ENCODE measurements at places on chromosomes 1 and 21.
A peak's percentile ranks its signal among the peaks of the same experiment; 100 is the strongest.

- DNase-seq: no peak
These were observed 80.7 kb downstream of the TGFB2 start for GRCh38 chr1:218425647-218426342.

DNA sequence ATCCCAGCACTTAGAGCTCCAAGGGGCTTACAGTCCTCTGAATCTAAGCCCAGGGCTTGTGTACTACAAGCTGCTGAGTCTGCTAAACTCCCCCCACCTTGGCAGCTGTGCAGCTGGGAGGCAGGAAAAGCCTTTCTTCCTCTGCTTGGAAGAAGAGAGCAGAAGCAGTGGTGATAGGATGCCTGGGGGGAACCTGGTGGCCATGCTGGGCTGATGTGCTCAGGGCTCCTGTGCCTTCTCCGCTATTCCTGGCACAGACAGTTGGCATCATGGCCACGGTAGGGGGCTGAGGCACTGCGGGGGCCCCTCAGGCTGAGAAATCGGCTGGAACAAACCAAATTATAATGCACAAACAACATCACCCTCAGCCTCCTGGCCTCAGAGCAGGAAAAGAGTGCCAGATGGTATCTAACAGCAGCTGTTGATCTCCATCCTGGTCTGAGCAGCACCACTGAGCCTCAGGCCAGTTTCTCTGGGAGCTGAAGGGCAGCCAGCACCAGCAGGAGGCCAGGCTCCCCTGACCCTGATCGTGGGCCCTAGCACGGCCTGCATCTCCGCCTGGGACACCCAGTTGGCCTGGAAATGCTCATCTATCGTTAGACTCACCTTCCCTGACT, 35.8 kb downstream of the ECE1 start:
- peak; percentile 81 for DNase-seq

DNA sequence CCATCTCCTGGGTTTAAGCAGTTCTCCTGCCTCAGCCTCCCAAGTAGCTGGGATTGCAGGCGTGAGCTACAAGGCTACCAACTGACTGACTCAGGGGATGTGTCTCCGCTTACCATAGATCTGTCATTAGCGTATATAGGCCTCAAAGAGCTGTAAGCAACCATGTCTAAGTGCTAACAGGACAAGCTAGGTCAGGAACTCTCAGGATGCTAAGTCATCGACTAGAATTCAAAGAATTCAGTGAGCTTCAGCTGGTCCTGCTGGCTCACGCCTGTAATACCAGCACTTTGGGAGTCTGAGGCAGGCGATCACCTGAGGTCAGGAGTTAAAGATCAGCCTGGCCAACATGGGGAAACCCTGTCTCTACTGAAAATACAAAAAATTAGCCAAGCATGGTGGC, 29.5 kb downstream of the CAPN2 start:
- DNase-seq: no peak

DNA sequence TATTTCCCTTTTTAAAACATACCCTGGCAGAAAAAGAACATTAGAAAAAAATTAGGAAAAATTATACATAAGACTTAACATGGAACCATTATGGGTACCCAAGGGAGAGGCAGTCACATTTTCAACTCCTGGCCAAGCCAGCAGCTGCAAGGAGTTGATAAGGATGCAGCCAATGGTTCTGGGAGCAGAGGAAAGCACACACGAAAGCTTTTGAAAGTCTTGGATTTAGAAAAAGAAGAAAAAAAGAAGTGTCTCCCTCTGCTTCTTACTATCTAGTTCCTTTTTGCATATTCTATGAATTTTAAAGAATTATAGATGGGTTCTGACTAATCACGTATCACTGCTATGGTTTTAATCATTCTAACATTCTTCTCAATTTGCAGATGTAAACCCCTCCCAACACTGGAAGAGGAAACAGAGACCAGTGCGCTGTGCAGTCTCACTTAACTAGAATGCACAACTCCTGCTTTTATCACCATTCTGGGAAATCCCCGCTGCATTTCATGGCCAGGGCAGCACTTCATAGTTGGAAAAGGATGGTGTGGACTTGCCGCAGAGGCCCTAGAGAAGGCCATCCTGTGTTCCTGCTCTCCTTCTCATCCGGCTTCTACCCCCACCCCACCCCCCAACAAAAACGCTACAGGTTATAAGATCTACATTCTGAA, 2.7 kb upstream of the CD58 start:
- DNase-seq: no peak

DNA sequence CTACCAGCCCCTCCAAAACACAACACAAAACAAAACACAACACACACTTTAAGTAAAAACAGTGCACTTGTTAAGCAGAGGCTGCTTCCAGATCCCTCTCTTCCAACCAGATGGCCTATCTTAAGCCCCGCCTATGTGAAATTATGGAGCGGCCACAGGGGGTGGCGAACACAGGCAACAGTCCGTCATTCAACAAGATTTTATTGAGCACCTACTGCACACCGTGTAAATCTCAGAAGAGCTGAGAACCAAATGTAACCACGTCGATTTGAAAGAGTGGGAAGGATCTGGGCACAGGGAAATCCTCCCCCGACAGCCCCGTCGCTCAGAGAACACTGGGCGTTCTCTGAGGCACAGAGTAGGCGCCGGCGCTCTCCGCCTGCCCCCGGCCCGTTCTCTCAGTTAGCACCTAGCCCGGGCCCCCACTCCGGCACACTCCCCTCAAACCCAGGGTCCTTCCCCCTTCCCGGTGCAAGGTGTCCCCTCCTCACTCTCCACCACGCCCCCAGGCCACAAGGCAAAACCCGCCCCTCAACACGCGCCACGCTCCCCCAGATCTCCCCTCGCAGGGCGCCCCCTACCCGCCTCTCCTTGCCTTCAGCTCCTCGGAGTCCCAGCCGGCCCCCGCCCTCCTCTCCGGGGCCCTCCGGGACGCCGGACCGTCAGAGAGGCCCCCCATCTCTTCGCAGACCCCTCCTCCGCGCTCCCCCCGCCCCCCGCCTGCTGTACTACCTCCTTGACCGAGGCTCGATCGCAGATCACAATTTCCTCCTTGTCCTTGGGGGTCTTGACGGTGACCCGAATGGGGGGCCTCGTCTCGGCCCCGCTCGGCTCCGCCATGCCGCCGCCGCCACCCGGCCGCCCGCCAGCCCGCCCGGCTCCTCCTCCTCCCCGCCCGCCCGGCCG, 483 bp downstream of the UBQLN4 start:
- DNase-seq: peak; percentile 89

DNA sequence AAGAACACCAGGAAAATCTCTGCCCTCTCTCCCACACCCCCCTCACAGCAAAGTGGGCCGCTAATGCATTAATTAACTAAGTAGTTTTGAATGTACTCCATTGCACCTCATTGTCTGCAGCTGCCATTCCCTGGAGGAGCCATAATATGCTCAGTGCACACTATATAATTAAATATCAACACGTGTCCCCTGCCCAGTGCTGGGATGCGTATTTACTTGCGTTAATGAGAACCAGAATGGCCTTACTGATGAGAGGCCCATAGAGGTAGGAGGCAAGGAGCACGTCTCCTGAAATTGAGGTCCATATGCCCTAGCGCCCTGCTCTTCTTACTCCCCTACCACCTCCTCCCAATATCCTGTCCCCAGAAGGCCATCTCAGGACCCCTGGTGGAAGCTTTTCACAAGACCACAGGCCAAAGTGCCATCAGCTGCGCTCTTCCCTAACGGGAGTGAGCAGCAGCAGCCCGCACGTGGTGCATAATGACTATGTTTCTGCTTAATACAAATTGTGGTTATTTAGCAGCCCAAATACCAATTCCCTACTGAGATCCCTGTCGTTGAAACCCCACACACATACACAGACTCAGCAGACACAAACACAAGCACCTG, 76.8 kb downstream of the PLXNA2 start:
- DNase-seq: no peak

DNA sequence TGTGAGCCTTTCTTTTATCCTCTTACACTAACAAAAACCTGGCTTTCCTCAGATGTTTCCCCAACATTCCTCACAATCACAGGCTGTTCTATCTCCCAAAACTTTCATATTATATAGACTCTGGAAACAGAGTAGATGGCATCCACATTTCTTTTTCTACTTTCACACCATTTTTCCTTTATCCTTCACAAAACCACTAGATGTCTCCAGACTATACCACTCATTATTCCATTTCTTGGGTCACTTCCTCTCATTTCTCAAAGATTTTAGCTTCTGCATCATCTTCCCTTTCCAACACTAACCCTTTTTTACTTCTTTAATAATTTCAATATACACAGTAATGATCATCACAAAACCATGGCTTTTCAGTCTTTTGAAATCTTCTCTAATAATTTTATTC, 286.0 kb upstream of the DEPDC1 start:
- DNase-seq: no peak

- no peak for DNase-seq
These were observed 30.0 kb downstream of the ZC3H11B start for GRCh38 chr1:219582865-219583264.

- DNase-seq: no peak
These were observed 5.4 kb upstream of the DNM3 start for GRCh38 chr1:171835891-171836290.

- no peak for DNase-seq
These were observed 90.2 kb upstream of the SGIP1 start for GRCh38 chr1:66443793-66444192.

DNA sequence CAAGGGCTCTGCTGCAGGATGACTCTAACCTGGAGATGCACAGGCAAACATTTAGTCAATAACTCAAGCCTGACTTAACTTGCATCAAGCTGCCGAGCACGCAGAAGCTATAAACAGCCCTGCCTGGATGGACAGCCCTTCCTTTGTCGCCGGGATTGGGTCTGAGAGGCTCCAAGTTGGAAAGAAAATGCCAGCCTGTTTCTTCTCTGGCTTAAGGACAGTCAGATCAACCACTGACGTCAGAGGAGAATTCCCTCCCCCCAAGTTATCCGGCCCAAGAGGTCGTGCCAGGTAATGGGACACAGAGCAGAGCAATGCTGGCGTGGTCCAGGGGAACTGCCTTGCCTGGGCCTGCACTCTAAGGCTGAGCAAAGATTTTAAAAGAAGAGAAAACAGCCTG, 27.1 kb upstream of the LRRC38 start:
- DNase-seq: no peak

DNA sequence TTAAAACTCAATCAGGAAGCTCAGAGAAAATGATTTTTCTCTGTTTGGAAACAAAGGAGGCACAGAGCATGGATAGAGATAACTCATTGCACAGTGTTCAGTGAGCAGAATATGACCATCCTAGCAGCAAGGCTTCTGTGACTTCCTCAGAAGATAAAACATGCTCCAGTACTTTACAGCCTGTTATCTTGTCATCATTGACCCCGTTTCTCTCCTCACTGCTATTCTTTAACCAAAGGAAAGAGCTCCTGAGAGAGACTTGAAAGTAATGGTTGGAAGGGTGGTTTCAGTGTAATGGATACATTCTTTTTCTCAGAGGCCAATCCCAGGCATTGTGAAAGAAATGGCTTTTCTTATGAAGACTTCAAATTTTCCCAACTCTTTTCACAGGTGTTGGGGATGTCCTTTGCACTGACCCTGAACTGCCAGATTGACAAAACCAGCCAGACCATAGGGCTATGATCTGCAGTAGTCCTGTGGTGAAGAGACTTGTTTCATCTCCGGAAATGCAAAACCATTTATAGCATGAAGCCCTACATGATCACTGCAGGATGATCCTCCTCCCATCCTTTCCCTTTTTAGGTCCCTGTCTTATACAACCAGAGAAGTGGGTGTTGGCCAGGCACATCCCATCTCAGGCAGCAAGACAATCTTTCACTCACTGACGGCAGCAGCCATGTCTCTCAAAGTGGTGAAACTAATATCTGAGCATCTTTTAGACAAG, 25.9 kb downstream of the CD53 start:
- no peak for DNase-seq

GRCh38 chr21:41011098-41011731, 156.7 kb upstream of the BACE2 start:
- no peak for DNase-seq

DNA sequence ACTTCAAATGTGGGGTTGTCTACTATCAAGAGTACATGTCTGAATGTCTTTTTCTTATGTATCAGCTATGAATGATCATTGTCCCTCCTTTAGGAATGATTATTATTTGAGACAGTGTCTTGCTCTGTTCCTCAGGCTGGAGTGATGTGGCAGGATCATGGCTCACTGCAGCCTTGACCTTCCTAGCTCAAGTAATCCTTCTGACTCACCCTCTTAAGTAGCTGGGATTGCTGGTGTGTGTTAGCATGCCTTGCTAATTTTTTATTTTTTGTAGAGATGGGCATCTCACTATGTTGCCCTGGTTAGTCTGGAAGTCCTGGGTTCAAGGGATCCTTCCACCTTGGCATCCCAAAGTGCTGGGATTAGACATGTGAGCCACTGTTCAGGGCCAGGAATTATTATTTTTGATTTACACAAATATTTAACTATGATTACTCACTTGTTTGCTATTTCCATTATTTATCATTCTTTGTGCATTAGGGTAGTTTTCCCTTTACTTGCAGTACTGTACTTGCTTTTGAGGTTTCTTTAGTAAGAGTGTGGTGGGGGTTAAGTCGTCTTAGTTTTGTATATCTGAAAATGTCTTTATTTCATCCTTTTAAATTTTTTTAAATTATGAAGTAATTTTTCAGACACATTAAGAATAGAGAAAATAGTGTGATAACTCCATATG, 12.8 kb downstream of the S100A7 start:
- no peak for DNase-seq

DNA sequence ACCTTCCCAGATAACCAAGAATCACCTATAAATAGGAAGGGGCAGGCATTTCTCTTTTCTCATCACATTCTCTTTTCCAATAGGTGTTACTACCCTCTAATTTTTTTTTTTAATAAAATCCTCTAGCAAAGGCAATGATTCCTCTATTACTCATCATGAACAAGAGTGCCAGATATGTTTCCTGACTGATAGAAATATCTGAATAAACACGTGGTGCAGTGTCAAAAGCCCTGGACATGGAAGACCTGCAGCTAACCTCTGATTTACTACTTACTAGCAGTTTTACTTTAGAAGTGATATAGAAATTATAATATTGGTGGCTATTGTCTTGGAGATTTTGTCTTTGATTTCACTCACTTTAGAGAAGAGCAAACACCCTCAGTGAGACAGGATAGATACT, 194.6 kb upstream of the SAMSN1 start:
- DNase-seq: no peak

- DNase-seq: peak; percentile 22
These were observed 27.0 kb upstream of the GNPAT start for GRCh38 chr1:231213831-231214573.

DNA sequence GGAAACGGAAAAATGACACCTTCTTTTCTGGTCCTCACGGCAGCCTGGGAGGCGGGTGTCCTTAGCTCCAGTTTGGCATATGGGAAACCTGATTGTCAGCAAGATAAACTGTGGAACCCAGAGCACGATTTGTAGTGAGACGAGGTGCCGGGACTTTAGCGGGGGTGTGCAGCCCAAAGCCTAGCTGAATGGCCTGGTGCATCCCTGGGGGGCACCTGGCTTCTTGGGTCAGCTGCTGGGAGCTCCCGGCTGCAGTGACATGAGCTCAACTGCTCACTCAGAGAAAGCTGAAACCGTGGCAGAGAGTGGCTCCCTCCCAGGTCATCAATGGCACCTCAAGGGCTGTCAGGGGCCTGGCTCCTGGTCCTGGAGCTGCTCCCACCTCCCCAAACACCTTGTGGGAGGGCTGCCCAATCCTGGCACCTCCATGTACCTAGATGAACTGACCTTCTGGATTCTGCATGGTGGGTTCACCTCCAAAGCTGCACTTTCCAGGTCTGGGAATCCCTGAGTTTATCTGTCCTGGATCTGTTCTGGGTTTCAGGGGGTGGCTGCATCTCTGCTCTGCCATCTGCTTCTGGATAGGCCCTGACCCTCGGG, 260.5 kb downstream of the MATN1 start:
- no peak for DNase-seq

GRCh38 chr1:31101147-31101502, 35.6 kb upstream of the PUM1 start:
- no peak for DNase-seq

- no peak for DNase-seq
These were observed 320.2 kb downstream of the PTPRC start for GRCh38 chr1:198959032-198959431.

Data from D341Med (cell line).